ENCODE measurements at places on chromosomes 16 and 17.

DNA sequence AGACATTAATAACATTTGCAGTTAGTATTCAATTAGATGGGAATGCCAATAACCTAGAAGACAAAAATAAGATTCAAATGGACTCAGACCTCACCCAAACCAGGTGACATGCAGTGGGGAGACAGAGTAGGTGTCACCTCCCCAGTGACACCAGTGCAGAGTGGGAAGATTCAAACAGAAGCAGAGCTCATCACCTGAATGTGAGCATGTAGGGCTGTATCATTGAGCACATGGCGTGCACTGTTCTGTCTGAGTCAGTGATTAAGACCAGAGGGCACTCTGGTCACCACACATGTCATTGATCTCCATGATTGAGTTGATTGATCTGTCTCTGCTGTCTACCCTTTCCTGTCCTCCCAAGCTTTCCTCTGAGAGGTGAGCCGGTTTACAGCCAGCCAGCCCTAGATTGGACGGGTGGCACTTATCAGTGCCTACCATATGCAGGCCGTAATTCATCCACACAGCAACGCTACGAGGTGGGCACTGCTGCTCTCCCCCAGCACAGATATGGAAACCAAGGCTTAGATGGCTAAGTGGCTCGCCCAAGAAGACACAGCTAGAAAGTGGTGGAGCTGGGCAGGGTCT, 34.0 kb downstream of the RHBDL3 start:
- no peak for DNase-seq

DNA sequence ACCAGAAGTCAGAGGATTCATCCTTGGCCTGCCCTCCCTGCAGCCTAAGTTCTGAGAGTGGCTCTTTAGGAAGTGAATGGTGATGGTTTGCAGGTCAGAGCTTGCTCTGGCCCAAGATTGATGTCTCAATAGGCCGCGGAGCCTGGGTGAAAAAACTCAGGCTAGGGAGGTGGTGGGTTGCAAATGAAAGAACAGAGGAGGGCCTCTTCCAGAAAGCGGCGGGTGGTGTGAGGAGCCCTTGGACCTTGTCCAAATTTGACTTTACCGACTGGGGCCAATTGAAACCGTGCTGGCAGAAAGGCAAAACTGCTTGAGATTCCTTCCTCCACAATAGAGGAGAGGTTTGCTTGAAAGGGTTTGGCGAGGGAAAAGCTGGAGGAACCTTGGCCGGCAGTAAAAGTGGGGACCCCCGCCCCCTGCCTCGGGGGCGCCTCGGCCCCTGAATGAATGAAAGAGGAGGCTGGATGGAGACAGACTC, 331.3 kb downstream of the SEC14L1 start:
- no peak for DNase-seq

DNA sequence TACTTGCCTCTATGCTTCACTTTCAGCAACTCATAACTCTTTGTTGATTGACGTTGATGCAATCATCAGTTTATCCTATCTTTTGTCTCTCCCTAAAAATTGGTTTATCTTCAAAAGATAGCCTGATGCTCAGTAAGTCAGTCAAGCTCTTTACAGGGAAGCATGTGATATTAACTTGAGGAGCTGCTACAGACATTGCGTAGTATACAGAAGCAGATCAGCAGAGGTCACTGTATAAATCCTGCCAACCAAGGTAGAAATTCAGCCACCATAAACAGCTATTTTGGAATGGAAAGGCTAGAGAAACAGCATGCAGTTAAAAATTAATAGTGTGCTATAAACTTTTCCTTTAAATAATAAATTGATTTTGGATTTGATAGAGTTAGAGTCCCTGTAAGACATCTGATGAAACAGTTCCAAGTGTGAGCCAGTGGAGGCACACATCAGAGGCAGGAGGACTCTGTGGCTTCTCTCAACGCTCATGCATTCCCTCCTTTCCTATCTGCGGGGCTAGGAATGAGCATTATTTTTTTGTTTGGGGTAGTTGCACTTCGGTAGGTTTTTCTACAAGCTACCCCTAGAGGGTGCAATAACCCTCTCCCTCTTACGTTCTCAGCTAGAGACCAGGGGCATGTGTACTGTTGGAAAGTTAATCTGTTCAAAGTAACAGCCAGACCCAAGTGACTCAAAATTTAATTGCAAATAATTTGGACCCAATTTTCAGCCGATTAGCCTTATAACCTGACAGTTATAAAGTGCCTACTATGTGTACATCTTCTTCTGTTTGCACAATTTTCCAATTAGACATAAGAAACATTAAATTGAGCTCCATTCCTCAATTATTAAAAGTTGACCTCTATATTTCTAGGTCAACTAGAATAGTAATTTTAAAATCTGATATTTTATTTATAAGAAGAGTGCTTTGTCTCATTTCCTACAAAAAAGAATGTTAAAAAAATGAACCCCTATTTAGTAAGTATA, 647.7 kb upstream of the SOX9 start:
- DNase-seq, result peak; percentile 52

GRCh38 chr17:61942085-61942484, 14.3 kb upstream of the INTS2 start:
- DNase-seq, result no peak

- DNase-seq, result peak; percentile 26
These were observed 630 bp downstream of the GRB2 start for GRCh38 chr17:75404731-75405364.

GRCh38 chr16:78679546-78679945, 580.1 kb downstream of the WWOX start:
- no peak for DNase-seq

Measured in NCI-H1048 (cell line).